ENCODE measurements at places on chromosomes 12 and 14.

DNA sequence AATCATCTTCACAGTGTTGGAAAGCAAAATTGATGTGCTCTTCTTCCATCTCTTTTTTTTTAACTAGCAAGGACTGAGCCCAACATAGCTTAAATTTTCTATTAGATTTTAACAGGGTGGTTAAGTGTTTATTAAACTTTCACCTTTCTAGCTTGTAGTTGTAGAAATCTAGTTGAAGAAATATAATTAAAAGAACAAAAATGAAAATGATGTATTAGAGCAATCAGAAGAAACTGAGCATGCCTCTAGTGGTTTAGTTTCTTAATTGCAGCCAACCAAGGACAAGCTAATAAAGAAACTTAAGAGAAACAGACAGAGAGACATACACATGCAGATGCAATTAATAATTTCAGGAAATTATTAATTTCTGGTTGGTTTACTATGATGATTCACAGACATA lies 673.0 kb upstream of the LMO3 start:
- no peak for DNase-seq

- no peak for DNase-seq
Measured at GRCh38 chr12:114477989-114478395, 72.0 kb upstream of the TBX5 start.

DNA sequence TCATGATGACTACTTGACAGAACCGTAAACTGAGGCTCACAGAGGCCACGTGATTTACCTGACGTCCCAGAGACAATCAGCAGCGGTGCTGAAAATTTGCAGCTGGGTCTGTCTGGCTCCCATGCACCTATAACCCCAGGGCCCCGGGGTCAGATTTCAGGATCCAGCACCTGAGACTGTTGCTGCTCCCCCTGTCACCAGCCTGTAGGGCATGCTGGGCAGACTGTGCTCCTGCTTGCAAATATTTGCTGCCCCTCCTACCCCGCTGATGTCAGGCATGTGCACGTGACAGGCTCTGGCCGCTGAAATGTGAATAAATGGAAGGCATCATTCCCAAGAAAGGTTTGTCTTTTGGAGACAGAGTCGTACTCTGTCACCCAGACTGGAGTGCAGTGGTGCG lies 6.0 kb downstream of the MMAB start:
- DNase-seq: no peak

GRCh38 chr14:24390701-24391468 lies 7.9 kb upstream of the NYNRIN start:
- DNase-seq: no peak

DNA sequence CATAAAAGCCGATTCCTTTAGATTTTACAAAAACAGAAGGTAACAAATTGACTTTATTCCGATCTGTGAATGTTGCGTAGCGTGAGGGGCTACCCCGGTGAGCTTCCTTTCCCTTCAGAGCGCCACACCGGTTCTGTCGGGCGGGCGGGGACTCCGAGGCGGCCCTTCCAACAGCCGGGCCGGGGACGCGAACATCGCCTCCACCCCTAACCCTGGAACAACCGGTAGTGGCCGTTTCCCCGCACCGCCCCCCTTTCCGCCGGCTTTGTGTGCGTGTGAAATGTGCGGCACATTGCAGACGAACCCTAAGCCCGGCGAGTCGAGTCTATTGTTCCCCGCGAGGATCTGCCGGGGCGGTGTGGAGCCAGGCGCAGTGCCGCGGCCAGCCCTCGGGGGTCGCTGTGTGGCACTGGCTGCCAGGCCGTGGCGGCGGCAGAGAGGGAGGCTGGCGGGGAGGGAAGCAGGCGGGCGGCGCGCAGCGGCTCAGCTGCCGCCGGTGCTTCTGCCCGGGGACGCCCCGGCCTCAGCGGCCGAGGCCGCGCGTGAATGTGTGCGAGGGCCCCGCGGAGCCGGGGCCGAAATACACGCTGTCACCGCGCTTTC lies 775 bp upstream of the ARID2 start:
- DNase-seq: peak; percentile 99

DNA sequence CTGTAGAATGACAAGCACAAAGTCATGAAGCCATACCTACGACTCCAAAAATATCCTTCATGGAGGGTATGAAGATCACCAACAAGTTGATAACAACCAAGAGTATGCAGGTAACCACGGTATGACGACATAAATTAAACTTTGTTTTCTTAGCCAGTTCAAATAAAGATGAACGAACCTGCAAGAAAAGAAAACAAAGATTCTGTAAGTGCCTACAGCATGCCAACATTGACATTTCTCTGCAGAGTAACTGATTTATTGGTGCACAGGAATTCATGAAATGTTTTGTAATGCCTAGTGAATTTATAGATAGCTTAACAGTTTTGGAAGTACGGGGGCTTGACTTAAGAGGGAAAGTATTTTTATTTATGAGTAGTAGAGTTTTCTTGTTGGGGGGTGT lies 71.0 kb downstream of the SLC38A1 start:
- DNase-seq: no peak

DNA sequence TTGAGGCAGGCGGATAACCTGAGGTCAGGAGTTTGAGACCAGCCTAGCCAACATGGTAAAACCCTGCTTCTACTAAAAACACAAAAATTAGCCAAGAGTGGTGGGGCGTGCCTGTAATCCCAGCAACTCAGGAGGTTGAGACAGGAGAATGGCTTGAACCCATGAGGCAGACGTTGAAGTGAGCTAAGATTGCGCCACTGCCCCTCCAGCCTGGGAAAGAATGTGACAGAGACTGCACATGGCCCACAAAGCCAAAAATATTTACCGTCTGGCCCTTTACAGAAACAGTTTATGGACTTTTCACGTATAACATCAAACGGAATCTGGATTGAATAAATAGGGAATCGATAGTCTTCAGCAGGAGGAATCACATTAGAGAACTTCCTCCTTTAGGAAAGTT lies 3.5 kb downstream of the RSRC2 start:
- DNase-seq: no peak

GRCh38 chr14:52153939-52154338 lies 85.1 kb upstream of the NID2 start:
- no peak for DNase-seq

- DNase-seq: no peak
Measured at GRCh38 chr14:79576424-79576823, 634.9 kb downstream of the DIO2 start.

DNA sequence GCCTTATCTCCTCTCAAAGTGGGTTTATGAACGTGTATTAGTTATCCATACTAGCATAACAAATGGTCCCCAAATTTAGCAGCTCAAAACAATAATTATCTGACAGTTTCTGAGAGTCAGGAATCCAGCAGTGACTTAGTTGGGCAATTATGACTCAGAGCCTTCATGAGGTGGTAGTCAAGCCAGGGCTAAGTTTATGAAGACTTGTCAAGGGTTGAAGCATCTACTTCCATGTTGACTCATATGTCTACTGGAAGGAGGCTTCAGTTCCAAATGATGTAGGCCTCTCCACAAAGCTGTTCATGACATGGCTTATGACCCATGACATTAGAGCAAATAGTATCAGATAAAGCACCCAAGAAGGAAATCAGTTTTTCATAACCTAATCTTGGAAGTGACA lies 73.2 kb downstream of the IPO8 start:
- no peak for DNase-seq

GRCh38 chr12:91781114-91781513 lies 364.5 kb downstream of the BTG1 start:
- DNase-seq: no peak

DNA sequence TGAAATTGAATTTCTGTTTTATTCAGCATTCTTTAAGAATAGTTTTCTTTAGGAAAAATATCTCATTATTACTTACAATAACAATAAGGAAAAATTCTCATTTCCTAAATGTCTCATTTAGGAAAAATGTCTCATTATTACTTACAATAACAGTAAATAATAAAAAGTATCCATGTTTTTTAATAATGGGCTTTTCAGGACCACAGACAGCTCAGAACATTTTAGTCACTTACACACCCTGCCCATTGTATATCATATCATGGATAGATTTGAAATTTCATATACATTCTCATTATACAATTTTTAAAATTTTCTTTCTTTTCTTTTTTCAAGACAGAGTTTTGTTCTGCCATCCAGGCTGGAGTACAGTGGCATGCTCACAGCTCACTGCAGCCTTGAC lies 58.9 kb downstream of the ASCL1 start:
- no peak for DNase-seq

- DNase-seq: peak; percentile 58
Measured at GRCh38 chr14:79629411-79630287, 581.7 kb downstream of the DIO2 start.

DNA sequence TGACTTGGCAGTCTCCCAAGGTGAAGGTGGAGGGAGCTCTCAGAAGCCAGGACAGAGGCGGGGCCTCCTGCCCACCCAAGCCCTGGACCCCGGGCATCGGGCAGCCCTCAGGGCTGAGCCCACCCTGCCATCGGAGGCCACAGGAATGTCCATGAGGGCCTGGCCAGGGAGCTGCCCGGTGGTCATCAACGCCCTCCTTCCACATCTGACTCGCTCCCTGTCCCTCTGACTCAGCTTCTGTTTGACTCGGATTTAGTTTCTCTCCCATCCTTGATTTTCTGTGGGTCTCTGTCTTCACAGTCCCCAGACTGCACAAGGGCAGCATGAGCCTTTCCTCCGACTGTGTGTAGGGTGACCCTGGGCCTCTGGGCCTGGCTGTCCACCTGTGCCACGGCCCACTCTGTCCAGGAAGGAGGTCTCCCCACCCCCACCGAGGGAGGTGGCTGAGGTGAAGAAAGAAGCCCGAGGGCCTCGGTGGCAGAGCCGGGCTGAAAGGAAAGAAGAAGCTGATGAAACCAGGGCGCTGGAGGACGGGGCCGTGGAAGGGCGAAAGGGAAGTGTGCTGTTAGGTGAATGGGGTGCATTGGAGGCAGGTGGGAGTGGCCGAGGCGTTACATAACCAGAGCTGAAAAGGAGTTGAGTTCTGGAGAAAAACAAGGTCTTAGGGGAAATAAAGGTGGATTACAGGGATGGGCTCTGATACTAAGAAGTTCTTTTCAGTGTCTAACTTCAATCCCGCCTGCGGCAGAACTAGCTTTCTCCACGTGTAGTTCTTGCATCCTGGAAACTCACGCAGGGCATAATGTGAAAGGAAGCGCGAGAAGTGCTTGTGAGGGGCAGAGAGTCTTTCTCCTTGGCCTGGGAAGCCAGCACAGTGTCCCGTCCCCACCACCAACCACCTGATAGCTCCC lies 16.7 kb upstream of the TMEM106C start:
- no peak for DNase-seq

GRCh38 chr14:100629098-100629497 lies 41.9 kb upstream of the BEGAIN start:
- no peak for DNase-seq

- DNase-seq: no peak
Measured at GRCh38 chr14:34018125-34018524, 67.3 kb upstream of the EGLN3 start.

DNA sequence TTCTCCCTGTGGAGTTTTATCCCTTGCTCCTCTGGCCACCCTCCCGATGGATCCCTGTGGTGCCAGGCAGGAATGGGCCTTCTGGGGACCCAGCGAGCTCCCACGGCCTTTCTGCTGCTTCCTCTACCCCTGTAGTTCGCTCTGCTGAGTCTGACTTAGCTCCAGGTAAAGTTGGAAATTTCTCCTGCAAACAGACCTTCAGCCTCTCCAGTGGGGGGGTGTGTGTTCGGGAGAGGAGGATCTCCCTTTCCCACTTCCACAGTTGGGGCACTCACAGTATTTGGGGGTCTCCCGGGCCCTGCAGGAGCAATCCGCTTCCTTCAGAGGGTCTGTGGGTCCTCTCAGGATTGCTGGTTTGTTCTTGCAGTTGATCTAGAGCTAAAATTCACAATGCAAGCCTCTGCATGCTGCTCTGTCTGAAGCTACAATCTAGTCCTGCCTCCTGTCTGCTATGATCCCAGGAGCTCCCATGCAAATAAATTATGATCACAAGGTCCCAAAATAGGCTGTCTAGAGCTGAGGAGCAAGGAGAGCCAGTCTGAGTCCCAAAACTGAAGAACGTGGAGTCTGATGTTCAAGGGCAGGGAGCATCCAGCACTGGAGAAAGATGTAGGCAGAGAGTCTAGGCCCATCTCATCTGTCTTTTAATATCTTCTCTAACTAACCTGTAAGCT lies 18.3 kb downstream of the MTRFR start:
- DNase-seq: no peak

DNA sequence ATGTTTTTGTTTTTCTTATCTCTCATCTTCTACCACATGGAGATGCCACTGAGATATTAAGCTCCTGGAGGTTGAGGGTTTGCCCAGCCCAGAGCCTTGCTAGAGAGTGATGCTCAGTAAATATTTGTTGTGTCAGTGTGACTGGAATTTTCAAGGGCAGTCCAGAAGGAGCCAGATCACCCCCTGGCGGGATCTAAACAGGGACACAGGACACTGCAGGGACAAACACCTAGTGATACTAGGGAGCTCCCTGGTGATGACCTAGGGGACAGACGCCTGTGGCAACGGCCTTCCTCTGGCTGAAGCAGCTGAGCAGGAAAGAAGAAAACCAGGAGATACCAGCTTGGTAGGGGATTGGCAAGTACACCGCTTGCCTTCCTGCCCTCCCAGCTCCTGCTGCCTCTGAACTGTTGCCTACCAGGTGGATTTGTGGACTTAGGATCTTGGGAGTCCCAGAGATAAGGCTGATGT lies 714.4 kb upstream of the TBX3 start:
- no peak for DNase-seq

DNA sequence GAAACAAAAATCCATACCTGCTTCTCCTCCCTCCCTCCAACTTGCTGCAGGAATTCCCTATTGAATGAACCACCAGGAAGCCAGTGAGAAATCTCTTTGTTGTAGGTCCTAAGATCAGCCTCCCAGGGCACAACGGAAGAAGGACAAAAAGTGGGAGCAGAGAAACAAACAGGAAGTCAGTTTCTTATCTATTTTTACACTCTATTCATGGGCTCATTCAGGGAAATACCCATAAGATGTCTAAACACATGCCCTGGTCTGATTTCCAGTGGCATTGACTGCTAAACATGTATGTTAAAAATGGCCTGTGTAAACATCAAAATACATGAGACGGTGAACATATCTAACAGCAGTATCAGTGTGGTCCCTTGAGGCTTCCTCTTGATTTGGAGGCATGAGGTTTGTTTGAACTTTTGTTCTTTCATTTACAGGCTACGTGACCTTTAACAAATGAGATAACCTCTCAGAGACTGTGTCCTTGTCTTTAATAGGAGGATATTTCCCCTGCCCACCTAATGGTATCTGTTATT lies 18.8 kb downstream of the GPR65 start:
- no peak for DNase-seq

DNA sequence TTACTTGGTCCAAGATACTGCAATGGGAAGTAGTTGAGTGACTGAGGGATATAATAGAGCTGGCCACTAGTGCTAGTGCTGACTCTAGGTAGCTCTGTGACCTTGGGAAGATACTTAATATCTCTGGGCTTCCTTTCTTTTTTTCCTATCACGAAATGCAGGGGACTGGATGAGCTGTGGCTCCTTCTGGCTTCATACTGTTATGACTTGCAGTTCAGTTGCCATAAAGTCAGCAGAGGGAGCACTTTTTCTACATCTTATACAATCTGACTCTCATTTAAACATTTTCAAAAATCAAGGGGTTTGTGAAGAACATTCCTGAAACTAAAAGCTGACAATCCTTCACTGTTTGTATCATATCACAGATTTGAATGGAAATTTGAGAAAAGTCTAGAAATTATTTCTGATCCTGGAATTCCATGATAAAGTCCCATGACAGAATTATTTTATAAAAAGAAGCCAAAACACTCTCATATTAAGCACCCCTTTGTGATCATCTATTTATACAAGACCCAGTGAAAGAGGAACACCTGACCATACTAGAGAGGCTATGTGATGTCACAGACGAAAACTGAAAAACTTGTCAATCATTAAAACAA lies 5.3 kb downstream of the BHLHE41 start:
- no peak for DNase-seq

Data from kidney (tissue), 22 donors.